Activated CD4-positive, CD25-positive, alpha-beta regulatory T cell (primary cell): ENCODE measurements at places on chromosomes 5 and 9.

GRCh38 chr9:35102465-35102768 lies 514 bp downstream of the STOML2 start:
- no peak for DNase-seq

GRCh38 chr9:8346296-8346695 lies 546.7 kb upstream of the DMAC1 start:
- DNase-seq, result no peak

DNA sequence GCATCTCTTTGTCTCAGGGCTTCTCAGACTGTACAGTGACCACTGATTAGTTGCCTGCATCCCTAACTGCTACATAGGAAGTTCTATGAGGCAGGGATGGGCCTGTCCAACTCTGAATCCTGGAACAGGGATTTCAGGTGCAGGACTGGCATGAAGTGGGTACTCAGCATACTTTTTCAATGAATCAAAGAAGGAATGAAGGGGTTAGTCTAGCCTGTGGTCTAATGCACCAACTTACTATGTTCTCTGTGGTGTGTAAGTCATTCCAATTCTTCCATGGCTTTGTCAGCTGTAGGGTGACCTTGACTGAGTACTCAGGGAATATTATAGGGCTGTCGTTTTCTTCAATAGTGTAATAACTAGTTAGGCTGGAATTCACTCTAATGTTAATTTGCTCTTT lies 8.3 kb downstream of the COL15A1 start:
- DNase-seq, result no peak

DNA sequence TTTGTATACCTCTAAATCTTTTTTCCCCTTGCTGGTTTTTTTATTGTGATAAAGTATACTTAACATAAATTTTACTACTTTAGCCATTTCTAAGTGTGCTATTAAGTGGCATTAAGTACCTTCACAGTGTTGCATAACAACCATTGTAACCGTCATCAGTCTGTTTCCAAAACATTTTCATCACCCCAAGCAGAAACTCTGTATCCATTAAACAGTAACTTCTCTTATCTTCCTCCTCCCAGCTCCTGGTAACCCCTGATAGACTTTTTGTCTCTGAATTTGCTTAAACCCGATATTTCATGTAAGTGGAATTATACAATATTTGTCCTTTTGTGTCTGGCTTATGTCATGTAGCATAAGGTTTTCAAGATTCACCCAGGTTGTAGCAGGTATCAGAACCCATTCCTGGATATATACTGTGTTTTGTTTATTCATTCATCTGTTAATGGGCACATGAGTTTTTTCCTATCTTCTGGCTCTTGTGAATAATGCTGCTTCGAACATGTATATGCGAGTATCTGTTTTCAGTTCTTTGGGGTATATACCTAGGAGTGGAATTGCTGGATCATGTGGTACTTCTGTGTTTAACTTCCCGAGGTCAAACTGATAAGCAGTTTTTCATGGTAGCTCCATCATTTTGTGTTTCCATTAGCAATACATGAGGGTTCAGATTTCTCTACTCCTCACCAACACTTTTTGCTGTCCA lies 66.4 kb downstream of the EHMT1 start:
- DNase-seq, result no peak

GRCh38 chr5:73729329-73729728 lies 103.3 kb downstream of the ARHGEF28 start:
- no peak for DNase-seq

DNA sequence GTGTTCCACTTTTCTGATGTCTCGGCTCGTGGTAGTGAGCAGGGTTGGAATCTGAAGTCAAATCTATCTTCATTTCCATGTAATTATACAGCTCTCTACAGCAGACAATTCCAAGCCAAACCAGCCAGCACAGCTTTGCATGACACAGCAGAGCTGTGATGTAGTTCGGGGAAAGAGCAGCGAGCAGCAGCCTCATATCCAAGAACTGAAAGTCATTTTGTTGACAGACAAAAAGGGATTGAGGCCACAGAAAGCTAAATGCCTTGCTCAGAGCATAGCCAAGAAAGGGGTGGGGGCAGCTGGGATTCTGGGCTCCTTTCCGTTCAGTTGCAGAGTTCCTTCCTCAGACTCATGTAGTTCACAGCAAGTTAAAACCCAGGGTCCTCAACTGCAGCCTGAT lies 32.1 kb downstream of the LCP2 start:
- DNase-seq, result no peak

- DNase-seq, result no peak
These were observed 663.2 kb upstream of the RGMB start for GRCh38 chr5:98110282-98110691.

GRCh38 chr5:96051401-96051830 lies 89.8 kb upstream of the ELL2 start:
- DNase-seq, result no peak

- no peak for DNase-seq
These were observed 40.2 kb downstream of the RASA1 start for GRCh38 chr5:87307796-87308423.

DNA sequence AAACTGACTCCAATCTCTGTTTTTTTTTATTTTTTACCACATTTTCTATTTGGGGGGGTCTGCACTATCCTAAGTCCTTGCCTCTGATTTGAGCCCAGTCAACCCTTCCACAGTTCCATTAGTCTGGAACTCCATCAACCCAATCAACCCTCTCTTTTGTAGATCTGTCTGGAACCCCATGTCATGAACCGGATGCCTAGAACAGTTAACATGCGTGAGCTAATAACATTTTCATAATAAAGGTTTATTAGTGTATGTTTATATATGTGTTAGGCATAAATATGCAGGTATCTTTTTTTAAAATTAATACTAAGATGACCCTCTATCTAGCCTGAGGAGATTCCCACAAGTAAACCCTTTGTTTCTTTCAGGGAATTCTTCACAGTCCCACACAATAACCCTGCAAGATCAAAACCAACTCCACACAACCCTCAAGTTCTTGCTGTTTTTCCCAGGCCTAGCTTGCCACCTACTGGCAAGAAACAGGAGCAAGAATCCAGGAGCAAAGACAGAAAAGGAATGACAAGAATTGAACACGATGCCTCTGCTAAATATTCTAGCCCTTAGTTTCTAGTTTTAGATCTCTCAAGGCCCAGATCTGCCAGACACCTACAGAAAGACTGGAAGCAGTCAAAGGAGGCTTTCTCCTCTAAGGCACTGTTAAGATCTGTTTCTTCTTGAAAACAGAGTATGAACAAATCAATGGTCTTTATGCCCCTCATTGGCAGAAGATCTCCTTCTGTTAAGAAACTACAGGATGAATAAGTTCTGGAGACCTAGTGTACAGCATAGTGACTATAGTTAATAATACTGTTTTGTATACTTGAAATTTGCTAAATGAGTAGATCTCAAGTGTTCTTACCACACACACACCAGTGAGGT lies 100.4 kb downstream of the TRIM36 start:
- DNase-seq, result no peak

GRCh38 chr5:92775711-92776615 lies 805.1 kb downstream of the NR2F1-AS1 start:
- no peak for DNase-seq

DNA sequence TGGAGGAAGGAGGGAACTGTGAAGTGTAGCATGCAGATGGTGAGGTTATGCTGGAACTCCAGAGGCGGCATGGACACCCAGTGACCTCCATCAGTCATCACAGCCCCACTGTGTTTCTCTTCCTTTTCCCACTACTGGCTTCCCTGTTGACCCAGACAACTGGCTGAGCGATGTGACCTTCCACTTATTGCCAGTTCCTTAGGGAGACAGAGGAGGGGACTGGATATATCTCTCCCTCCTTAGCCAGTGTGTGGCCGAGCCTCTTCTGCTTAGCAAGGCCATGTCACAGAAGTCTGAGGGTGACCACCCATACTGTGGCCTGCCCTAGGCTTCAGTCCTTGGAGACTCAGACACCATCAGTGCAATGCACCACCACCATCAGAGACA lies 3.0 kb upstream of the PHYKPL start:
- no peak for DNase-seq

DNA sequence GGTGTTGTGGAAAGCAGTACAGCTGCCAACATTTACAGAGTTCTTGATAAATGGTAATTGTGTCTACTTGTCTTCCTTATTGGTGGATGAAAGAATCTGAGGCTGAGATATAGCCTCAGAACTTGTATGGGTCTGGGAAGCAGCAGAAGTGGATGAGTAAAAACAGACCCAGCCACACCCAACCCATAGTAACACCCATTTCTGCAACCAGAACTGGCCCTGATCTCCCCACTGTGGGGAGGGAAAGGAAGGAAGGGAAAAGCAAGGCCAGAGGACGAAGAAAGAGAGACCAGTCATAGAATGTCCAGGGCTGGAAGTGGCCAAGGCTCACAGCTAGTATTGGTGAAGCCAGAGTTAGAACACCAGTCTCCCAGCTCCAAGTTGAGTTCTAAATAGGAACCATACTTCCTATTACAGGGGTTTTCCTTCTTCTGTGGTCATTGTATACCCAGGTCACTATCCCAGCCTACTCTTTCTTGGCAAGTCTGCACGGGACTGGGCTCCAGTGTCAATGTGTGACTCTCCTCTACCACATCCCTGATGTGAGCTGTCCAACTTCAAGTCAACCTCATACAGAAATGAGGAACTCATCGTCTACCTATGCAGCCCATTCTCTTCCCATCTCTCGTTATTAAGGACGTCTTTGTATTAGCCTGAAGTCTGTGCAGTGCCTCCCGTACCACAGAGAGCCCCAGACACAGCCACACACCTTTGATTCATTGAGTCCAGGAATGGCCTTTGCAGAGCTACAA lies 35.9 kb downstream of the ITK start:
- no peak for DNase-seq

GRCh38 chr5:1139331-1140170 lies 27.7 kb upstream of the SLC12A7 start:
- DNase-seq, result no peak

DNA sequence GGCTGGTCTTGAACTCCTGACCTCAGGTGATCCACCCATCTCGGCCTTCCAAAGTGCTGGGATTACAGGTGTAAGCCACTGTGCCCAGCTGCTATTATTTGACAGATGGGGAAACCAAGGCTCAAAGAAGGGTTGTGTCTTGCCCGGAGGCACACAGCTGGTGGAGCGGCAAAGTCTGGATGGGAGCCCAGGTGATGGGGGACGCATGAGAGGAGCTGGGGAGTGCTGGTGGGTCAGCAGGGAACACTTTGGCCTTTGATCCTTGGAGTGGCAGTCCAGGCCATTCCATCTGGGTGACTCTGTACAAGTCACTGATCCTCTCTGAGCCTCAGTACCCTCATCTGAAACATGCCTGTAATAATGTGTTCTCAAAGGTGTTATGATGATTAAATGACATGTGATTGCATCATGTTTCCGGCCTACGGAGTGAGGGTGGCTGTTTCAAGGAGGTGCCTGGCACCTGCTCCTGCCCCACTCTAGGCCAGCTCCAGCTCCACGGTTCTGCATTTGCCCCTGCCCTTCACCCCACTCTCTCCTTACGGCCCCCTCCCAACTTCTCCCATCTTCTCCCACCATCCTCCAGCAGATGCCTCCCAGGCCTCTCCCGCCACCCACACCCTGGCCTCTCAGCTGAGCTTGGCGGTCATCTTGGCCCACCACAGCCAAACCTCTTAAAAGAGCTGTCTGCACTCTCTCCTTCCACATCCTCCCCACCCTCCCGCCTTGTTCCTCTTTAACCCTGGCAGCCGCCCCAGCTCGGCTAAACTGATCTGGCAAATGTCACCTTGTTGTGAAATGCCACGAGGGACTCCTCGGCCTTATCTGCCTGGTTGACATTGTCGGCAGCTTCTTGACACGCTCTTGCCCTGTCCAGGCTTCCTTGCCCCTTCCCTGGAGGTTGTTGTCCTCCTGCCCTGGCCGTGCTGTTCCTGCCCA lies 5.5 kb upstream of the DBN1 start:
- DNase-seq, result no peak

DNA sequence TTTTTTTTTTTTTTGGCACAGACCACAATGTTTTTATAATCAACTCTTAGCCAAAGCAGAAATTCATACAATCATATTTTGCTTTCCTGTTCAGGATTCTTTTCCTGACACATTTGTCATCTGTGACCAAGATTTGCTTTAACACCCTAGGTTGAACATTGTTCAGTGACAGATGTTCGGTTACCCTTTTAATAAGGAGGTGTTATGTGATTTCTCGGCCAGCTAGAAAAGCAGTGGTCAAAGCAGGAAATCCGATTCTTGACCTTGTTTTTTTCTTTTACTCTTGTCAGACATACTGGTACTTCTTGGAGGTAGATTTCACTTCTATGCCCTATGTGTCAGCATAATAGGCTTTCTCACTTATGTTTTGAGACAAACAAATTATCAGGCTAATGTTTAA lies 335.3 kb upstream of the ACTBL2 start:
- no peak for DNase-seq

DNA sequence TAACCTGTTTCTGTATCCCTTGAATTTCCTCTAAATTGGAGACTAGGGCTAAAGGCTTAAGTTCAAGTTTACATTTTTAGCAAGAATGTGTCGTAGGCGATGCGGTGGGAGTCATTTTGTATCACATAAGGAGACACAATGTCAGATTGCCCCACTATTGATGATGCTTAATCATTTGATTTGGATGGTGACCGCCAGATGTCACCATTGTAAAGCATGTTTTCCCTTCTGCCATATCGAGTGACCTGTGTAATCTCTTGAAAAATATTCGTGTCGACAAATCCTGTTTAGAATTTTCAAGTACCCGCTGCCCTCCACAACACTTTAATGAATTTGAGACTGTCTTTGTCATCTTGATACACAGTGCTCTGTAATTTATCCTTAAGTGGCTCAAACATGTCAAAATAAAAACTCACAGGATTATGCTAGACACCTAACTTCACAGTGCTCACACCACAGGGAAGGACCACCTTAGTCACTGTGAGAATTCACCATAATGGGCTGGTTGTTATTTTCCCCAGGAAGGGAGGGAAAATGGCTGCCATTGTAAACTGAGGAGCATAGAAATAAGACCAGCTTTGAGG lies 34.5 kb upstream of the SLC46A2 start:
- no peak for DNase-seq

- no peak for DNase-seq
These were observed 113.1 kb upstream of the ACOT12 start for GRCh38 chr5:81506900-81507588.

DNA sequence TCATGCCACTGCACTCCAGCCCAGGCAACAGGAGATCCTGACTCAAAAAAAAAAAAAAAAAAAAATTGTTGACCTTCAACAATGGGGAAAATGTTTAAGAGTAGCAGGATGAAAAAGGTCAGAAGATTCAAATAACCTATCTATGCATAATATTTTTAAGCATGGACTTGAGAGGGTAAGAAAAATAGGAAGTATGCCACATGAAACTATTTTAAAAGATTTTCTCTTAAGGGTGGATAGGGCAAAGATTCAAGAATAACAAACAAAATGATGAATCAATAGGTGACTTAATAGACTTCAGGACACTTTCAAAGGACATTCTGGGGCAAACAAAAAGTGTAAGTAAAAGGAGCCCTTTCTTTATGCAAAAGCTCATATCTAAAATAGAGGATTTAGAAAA lies 3.2 kb downstream of the TEX48 start:
- DNase-seq, result no peak

GRCh38 chr9:37424686-37425297 lies 2.3 kb downstream of the GRHPR start:
- DNase-seq, result no peak
